ENCODE measurements at places on chromosomes 12 and 14.

- ATAC-seq, result no peak
These were observed 74.8 kb upstream of the MGAT4C start for GRCh38 chr12:86331012-86331411.

GRCh38 chr14:90627478-90627877, 188.8 kb downstream of the TTC7B start:
- ATAC-seq, result no peak

DNA sequence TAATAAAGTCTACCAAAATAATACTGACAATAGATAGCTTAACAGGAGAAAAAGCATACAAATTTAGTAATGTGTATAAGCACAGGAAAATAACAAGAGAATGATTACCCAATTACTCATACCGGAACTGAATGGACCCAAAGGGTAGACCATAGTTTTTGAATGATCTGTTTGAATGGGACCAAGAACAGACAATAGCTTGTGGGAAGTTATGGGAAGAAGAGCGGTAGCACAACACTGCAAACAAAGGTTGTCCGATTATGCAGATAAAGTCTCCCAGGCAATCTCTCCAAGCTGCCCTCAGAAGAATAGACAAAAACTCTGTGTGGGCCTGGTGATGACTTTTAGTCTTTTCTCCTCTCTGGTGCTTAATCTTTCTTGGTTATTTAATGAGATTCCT, 96.6 kb upstream of the NEDD1 start:
- no peak for ATAC-seq

GRCh38 chr14:101120641-101121507, 217.4 kb upstream of the RTL1 start:
- ATAC-seq, result no peak

DNA sequence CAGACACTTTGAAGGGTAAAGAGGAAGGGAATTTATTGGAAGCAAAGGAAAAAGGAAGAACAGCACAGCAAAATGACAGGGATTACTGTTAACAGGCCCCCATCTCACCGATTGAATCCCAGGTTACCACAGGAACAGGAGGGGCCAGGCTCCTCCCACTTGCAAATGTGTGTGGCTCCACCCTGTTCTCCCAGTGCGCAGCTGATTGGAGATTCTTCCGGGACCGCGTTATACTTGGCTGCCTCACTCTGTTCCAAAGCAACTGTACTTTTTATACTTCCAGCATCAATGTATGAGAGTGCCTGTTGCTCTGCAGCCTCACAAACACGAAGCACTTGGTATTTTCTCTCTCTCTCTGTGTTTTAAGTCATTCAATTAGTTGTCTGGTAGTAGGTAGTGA, 273.6 kb upstream of the MDGA2 start:
- no peak for ATAC-seq

GRCh38 chr12:96099986-96100385, 64.6 kb upstream of the LTA4H start:
- ATAC-seq, result no peak

DNA sequence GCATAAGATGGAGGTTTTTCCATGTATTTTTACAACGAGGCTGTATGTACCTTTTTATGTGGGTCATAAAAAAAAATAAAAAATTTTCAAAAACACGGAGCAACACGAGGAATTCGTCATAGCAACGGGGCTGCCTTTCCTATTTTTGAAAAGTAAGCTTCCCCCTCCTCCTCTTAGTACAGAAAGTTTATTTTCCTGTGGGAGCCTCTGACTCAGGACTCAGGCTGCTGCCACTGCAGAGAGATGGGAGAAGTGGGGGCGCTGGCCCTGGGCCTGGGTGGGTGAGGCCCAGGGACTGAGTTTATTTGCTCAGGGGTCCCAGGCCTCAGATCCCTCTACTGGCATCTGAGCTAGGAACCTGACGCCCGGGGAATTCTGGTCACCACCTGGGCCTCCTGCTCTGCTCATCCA, 10.2 kb upstream of the CMKLR1 start:
- no peak for ATAC-seq

GRCh38 chr14:62468946-62469345, 576.3 kb downstream of the KCNH5 start:
- no peak for ATAC-seq

- ATAC-seq, result peak; percentile 85
These were observed 29.6 kb upstream of the NTN4 start for GRCh38 chr12:95820096-95820703.

DNA sequence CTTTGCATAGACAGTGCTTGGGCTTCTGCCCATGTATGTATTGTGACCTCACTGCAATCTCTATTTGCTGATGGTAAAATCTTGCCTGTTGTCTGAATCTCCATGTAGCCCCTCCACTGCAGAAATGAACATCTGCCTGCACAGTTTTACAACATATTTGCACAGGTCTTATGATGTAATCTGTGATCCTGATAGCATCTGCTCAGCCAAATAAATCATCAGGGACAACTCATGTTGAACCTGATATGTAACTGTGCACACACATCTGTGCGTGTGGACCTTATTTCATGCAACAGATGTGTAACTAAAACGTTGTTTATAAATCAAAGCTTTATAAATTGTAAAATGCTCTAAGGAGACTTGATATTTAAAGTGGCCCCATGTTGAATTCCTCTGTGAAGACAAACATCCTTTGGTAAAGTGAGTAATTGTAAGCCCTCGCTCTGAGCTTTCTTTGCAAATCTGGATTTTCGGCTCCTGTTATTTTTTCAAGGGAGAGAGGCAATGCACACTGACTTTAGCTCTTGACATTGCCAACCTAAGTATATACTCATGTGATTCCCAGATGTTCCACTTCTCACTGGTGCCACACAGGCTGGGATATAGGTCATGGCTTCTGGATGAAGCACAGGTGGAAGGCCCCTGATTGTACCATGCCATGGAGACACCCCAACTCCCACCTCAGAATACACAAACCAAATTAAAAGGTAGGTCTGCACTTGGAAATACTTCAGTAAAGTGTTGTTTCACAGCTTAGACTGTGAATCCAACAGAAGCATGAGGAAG, 371.3 kb downstream of the GRIN2B start:
- ATAC-seq, result no peak

Data from SK-N-SH treated with all-trans-retinoic acid at 6 μM for 48 hours (cell line).